ENCODE measurements at places on chromosomes 3 and 15.

- no peak for DNase-seq
Measured at GRCh38 chr3:73556520-73557372, 68.0 kb downstream of the PDZRN3 start.

GRCh38 chr3:146485297-146485696 is 15.9 kb upstream of the PLSCR2 start:
- DNase-seq: no peak

- no peak for DNase-seq
Measured at GRCh38 chr3:194592798-194593752, 40.1 kb downstream of the TMEM44 start.

GRCh38 chr3:69005791-69006482 is 7.5 kb downstream of the EOGT start:
- no peak for DNase-seq

- DNase-seq: no peak
Measured at GRCh38 chr3:177705976-177706823, 508.9 kb upstream of the TBL1XR1 start.

DNA sequence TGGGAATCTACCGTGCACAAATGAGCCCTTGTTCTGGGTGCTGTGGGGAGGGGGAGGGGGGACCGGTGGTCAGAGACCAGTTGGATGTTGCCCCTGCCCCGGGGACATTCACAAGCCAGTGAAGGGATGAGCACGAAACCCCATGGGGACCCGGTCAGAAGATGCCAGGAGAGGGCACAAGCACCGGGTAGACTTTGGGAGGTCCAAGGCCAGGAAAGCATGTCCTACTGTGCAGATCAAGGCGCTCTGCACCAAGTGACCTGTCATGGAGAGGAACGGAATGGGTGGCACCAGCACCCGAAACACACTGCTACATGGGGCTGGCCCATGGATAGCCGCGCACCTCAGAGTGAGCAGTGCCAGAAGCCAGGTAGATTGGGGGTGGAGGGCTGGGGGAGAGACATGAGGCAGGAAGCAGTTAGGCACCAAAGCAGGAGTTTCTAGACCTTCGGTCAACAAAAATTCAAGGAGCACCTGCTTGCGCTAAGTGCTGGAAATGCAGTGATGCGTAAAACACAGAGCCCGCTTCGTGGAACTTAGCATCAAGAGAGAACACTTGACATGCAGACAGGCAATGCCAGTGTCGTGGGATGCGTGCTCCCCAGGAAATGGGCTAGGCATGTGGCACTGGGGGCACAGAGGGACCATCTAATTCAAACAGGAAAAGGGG is 99.1 kb downstream of the CPN2 start:
- no peak for DNase-seq

- no peak for DNase-seq
Measured at GRCh38 chr3:177665122-177665808, 468.0 kb upstream of the TBL1XR1 start.

GRCh38 chr15:85771781-85772445 is 22.8 kb downstream of the KLHL25 start:
- DNase-seq: no peak

- no peak for DNase-seq
Measured at GRCh38 chr3:172616031-172616461, 92.8 kb upstream of the TNFSF10 start.

DNA sequence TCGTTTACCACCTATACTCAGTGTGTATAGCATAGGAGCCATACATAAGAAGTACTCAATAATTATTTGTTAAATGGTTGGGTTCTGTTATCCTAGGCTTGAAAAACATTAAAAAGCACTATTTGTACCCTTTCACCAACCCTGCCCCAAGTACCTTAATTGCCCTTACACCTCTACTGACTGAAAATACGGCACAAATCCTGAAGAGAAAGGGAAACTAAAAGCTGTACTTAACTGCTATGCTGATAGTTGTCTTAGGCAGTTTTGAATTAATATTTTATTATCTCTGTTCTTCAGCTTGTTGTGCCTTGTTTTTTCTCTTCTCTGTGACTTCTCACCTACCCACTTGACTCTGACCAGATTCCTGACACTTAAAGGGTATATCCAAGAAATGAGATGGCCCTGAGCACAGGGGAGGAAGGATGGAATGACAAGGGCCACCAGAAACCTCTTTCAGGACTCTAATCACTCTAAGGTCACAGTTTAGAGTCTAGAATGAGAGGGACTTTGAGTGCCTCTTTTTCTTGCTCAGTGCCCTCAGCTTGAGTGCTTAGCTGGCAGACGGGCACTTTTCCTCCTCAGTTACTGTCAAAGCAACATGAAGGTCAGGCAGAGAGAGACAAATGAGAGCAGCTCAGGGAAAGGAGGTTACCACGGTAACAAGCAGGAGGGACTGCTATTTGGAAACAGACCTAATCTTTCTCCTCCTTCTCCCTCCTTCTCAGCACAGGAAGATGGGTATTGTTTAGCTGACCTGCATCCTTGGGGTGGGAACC is 136.5 kb downstream of the ZNF609 start:
- no peak for DNase-seq

DNA sequence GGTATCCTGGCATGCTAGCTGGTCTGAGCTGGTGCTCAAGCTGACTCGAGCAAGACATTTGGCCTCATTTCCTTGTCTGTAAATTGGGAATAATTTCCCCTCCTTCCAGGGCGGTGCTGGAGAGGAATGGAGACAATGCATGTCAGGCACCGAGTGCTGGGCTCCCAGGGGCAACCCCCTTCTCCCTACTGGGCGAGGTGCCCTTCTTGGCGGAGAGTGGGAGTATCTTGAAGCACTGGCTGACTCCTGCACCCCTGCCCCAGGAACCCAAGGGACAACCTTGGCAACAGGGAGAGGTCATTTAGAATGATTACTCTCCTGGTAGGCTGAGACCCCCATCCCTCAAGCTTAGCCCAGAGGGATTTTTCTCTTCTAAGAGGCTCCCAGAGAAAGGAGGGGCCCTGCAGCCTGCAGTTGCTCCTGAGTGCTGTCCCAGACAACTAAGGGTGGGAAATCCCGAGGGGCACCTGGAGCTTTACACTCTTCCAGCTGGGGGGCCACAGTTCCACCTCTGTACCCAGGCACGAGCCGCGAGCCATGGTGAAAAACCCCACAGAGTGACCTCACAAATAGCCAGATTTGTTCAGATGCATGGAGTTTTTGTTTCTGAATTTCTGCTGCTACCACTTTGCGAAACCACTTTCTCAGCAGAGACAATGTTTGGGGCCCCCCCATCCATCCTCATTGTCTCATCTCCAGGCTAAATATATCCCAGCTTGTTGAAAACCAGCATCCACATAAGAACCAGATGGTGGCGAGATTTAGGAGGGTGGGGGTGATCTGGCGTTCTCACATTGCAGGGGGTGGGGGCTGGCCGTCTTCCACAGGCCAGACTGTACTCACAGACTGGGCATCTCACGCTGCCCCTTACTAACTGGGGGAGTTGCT is 44.8 kb downstream of the ABTB1 start:
- DNase-seq: no peak

- DNase-seq: no peak
Measured at GRCh38 chr15:90820481-90820880, 47.9 kb upstream of the FURIN start.

DNA sequence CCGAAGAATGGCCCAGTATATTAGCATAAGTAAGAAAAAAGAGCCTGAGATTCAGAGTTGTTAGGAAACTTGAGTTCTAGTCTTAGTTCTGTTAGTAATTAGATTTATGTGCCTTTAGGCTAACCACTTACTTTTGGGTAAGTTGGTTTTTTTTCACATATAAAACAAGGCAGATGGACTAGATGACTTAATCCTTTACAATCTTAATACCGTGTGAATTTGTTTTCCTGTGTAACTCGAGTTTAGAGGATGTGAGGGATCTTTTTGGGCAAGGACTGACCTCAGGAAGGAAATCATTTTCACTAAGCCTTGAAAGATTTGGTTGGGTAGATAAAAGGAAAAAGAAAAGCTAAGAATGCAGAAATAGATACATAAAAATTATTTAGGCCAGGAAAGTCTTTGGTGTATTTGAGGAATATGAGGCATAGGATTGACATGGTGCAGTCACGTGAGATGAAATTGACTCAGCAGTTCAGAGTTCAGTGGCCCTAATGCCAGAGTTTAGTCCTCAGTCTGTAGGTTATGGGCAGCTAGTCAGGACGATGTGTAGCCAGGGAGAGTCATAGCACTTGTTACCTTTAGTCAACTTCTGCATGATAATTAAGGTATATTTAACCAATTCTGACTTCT is 34.6 kb downstream of the PAK2 start:
- DNase-seq: peak; percentile 62

GRCh38 chr3:15579051-15579450 is 22.3 kb downstream of the HACL1 start:
- no peak for DNase-seq

DNA sequence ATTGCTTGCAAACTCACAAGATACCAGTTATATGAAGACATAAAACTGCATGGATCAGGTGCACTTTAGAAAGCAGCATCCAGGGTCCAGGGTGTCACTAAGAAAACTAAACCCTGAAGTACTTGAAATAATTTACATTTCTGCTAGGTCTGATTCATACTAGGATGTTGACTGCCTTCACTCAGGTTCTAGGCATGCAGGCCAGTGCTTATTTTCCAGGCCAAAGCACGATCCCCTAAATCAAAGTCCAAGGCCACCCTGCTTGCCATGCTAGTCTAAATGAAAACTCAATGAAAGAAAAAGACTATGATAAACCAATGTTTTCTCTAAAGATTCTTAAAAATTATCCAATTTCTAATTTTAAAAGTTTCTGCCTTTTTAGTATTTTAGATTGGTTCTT is 49.4 kb downstream of the GREM1 start:
- DNase-seq: no peak

GRCh38 chr15:83372434-83372891 is 74.7 kb upstream of the SH3GL3 start:
- DNase-seq: no peak

DNA sequence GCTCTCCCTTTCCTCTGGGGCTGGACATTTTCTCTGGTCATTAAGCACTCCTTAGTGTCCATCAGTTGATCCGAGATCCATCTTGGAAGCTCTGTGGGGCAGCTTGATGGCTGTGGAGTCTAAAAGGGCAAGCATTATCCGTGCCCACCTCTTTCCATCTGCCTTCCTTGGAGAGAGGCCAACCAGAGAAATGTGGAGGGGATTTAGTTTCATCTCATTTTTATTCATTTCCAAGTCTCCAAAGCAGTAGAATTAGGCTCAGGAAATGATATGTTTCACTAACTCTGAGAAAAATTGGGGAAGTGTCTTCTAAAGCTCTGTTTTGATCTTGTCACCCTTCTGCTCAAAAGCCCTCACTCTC is 95.9 kb upstream of the KLHL25 start:
- DNase-seq: no peak

DNA sequence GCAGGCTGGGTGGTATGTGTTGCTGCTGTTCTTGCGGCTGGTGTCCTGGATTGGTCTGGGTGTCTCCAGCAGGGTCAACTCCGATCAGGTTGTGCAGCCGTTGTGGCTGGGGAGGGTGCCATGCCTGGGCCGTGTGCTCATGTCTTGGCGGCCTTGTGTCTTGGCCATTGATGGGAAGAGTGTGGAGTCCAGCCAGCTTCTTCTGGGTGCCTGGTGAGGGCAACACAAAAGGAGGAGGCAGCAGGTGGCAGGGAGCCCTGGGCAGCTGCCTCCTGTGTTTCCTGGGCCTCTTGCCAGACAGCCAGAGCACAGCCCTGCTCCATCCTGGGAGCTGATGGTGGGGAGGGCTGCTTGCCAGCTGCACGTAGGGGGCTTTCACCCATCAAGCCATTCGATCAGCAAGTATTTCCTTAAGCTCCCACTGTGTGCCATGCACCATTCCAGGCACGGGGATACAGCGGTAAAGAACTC is 4.3 kb downstream of the CHAC1 start:
- DNase-seq: no peak

GRCh38 chr3:185486394-185486793 is 12.4 kb downstream of the TMEM41A start:
- no peak for DNase-seq

DNA sequence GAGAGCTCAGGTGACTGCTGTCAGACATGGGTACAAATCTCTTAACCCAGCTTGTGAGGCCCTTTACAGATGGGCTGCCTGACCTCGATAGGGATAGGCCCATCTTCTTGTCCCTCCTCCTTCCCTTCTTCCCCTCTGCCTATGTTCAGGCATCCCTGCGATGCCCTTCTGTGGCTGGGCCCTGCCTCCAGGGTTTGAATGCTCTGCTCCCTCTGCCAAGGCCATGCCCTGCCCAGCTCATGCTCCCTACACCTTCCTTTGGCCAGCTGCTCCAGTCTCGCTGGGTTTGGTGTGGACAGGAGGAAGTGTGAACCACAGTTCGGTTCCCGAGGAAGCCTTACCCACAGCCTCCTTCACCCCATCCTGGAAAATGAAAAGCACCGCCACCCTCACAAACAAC is 4.3 kb downstream of the FYCO1 start:
- DNase-seq: no peak

GRCh38 chr15:65638681-65639089 is 16.9 kb downstream of the SLC24A1 start:
- peak; percentile 72 for DNase-seq

GRCh38 chr3:35849963-35850362 is 210.6 kb downstream of the ARPP21 start:
- no peak for DNase-seq

DNA sequence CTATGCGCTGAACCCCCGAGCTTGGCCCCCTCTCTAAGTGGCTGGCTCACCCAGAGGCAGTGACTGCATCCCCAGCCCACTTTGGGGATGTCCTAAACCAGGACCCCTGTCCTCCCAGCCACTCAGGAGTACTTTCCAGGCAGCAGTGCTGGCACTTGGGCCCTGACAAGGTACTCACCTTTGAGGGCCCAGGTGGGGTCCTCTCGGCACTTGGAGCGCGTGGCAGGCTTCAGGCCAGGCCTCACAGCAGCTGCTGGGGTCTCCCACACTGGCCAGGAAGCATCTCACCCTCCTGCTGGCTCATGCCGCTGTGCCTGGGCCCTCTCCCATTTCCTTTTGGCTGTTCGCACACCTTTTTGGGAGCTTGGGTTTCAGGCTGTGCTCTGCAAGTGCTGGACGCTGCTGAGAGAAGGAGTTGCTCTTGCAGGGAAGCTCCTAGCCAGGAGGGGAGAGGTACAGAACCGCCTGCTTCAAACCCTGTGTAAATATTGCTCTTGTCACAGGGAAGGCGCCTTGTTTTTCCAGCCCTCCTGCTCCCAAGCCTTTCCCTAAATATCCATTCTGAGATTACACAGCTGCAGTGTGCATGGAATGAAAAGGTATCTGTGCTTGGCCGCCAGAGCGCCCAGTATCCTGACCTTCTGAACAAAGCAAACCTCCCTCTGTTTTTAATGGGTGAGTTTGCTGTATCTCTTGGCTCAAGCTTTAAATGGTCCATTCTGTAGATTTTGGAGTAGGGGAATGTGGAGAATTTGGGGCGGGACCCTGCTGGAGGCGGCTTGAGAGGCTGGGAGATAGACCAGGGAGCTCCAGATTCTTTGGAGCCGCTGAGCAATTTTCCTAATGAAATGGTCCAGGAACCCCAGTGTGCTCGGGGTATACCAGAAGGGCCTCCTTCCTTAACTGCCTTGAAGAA is 45.6 kb downstream of the DNASE1L3 start:
- DNase-seq: no peak

GRCh38 chr15:62087671-62088352 is 21.0 kb downstream of the C2CD4A start:
- no peak for DNase-seq
